Common myeloid progenitor, CD34-positive (primary cell): ENCODE measurements at places on chromosomes 6 and 20.
A peak's percentile ranks its signal among the peaks of the same experiment; 100 is the strongest.

DNA sequence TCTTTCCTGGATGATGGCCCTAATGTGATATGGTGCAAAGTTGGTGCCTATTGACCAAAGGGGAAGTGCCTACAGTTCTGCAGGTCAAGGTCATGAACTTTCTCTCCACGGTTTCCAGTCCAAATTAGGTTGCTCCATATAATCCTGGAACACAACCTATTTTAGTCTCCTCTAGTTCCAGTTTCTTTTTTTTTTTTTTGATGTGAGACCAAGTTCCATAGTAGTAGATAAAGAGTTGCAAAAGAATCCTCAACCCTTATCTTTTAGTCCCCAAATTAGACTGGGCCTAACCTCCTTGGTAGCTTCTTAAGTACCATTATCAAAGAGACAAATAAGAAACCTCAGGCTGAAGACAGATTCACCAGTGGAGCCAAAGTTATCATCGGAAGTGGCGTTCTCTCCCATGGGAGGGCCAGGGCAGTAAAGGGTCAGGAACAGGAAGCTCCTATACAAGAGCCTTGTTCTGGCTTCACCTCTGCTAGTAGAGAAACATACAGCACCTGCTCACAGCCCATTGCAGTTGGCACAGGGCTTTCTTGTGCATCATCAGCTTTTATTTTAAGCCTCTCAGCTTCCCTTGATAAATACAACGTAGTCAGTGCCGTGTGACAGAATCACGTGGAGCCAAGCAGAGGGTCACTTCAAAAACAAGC is 132.2 kb upstream of the RREB1 start:
- H3K4me1 ChIP-seq = no peaks in the 10 kb centered on the region
- no peaks in the 10 kb centered on the region for H3K36me3 ChIP-seq
- H3K27me3 ChIP-seq = no peaks in the 10 kb centered on the region

GRCh38 chr6:12968839-12969558 is 252.4 kb downstream of the PHACTR1 start:
- H3K27ac ChIP-seq = no peak overlapping the region
- H3K27me3 ChIP-seq = no peaks in the 10 kb centered on the region
- DNase-seq = no peak
- H3K4me3 ChIP-seq = no peak overlapping the region

- H3K4me3 ChIP-seq = no peak overlapping the region
- H3K27ac ChIP-seq = no peak overlapping the region
- no peaks in the 10 kb centered on the region for H3K36me3 ChIP-seq
- H3K27me3 ChIP-seq = no peaks in the 10 kb centered on the region
These were observed 68.5 kb upstream of the FOXO3 start for GRCh38 chr6:108492131-108492766.

GRCh38 chr20:64077541-64077875 is 1.8 kb downstream of the RGS19 start:
- H3K4me3 ChIP-seq = peak overlapping the region; percentile 58
- H3K36me3 ChIP-seq = peaks cover 38% of the 10 kb centered on the region
- no peak for DNase-seq
- H3K27me3 ChIP-seq = no peaks in the 10 kb centered on the region
- peaks cover 71% of the 10 kb centered on the region for H3K4me1 ChIP-seq

DNA sequence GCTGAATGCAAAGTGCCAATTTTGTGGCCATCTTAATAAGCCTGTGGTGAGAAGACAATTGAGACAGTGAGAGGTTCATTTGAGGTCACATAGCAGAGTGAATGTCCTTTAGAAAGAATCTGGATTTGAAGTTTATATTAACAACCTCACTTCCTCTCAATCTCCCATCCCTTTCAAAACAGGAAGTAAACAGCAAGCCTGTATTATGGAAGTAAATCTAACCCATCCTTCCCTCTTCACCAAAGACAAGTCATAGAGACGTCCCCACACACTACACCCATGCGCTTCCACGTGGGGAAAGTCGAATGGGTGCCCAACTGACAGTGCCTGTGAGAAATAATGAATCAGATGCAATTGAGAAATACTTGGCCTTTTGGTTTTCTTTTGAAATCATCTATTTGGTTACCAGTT is 28.8 kb upstream of the CCND3 start:
- no peaks in the 10 kb centered on the region for H3K27me3 ChIP-seq
- peaks cover 7% of the 10 kb centered on the region for H3K4me1 ChIP-seq
- no peaks in the 10 kb centered on the region for H3K36me3 ChIP-seq
- no peak overlapping the region for H3K27ac ChIP-seq
- no peak overlapping the region for H3K4me3 ChIP-seq

DNA sequence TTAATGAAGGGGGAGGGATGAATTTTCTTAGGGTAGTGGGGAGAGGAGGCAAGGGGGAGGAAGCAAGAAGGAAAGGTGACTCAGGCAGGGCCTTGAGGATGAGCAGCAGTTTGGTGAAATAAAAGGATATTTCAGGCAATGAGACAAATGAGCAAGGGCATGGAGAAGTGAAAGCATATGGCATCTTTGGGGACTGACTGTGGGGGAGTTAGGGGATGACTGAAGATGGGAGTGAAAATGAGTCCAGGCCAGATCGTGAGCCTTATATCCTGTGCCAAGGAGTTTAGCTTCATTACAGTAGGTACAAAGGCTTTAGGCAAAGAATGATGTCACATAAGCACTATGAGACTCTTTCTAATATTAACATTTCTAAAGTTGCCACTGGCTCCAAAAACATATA is 51.9 kb downstream of the ILRUN start:
- H3K27ac ChIP-seq = no peak overlapping the region
- DNase-seq = no peak
- H3K4me3 ChIP-seq = no peak overlapping the region
- peaks cover 8% of the 10 kb centered on the region for H3K36me3 ChIP-seq
- no peaks in the 10 kb centered on the region for H3K27me3 ChIP-seq
- H3K4me1 ChIP-seq = no peaks in the 10 kb centered on the region

GRCh38 chr20:23147964-23148730 is 62.0 kb upstream of the CD93 start:
- peak; percentile 87 for DNase-seq
- no peak overlapping the region for H3K27ac ChIP-seq
- no peak overlapping the region for H3K4me3 ChIP-seq
- H3K27me3 ChIP-seq = no peaks in the 10 kb centered on the region
- H3K36me3 ChIP-seq = no peaks in the 10 kb centered on the region

DNA sequence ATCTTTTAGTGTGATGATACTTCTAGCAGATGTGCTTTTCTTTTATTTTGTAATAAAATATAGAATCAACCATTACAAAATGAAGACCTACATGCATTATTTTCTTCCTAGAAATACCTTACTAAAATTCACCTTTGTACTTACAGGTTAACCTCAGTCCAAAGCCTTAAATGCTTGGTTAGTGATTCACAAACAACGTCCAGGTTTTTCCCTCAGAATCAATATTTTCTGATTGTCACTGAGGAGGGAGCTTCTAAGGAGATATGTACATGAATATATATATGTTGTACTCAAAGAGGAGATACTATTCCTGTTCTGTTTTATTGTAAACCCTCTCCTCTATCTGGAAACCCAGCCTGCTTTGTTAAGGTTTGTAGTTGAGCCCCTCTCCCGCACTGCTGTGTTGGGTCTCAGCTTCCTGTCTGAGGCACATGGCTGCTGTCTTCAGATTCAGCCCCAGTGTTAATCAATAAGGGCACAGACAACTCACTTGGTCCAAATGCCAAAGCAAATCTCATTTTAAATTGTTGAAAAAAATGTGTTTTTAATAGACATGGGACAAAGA is 33.9 kb upstream of the HS3ST5 start:
- no peaks in the 10 kb centered on the region for H3K4me1 ChIP-seq
- no peak overlapping the region for H3K4me3 ChIP-seq
- H3K27me3 ChIP-seq = no peaks in the 10 kb centered on the region
- H3K27ac ChIP-seq = no peak overlapping the region

GRCh38 chr20:60304931-60305330 is 346.7 kb downstream of the CDH26 start:
- no peaks in the 10 kb centered on the region for H3K36me3 ChIP-seq
- no peak for DNase-seq
- H3K4me3 ChIP-seq = no peak overlapping the region
- H3K4me1 ChIP-seq = no peaks in the 10 kb centered on the region
- H3K27ac ChIP-seq = no peak overlapping the region
- peaks cover 18% of the 10 kb centered on the region for H3K27me3 ChIP-seq

DNA sequence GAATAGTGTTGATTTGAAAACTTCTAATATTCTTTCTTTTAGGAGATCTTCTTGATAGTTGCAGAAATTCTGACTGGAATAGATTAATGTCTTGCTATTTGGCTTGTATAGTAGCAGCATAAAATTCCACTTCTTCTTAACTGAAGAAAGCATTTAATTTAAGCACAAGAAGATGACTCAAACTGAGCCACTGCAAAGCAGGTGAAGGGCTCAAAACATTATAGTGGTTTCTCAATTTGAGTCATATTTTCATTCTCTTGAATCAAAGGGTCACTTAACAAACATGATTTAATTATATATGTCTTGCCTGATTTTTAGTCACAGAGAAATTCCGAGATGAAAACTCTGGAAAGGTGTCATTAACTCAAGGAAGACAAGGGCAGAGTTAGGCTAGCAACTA is 239.3 kb downstream of the ZNF217 start:
- H3K4me3 ChIP-seq = no peak overlapping the region
- peaks cover 2% of the 10 kb centered on the region for H3K27me3 ChIP-seq
- no peaks in the 10 kb centered on the region for H3K36me3 ChIP-seq
- H3K4me1 ChIP-seq = no peaks in the 10 kb centered on the region

DNA sequence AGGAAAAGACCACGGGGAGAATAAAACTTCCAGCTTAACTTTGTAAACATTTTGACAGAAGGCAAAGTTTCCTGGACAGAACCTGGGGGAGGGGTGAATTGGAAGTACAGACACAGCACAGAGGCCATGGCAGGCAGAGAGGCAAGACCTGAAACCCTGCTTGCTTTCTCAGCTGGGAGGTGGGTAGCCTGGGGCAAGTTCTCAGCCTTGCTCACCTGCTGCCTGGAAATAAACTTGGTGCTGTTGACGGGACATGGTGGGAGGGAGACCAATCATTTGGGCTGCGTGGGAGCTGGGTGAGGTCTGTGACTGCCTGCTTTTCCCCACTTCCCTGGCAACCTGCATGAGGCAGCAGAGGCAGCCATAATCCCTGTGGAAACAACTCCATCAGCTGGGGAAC is 221.3 kb downstream of the MOXD1 start:
- no peaks in the 10 kb centered on the region for H3K36me3 ChIP-seq
- H3K27me3 ChIP-seq = no peaks in the 10 kb centered on the region
- no peaks in the 10 kb centered on the region for H3K4me1 ChIP-seq
- DNase-seq = no peak
- H3K4me3 ChIP-seq = no peak overlapping the region

- H3K27ac ChIP-seq = no peak overlapping the region
- DNase-seq = no peak
- no peaks in the 10 kb centered on the region for H3K4me1 ChIP-seq
These were observed 66.9 kb upstream of the MC3R start for GRCh38 chr20:56181583-56181982.

GRCh38 chr20:24685736-24686135 is 216.3 kb downstream of the SYNDIG1 start:
- no peaks in the 10 kb centered on the region for H3K36me3 ChIP-seq
- H3K4me3 ChIP-seq = no peak overlapping the region
- no peaks in the 10 kb centered on the region for H3K27me3 ChIP-seq

- H3K4me3 ChIP-seq = no peak overlapping the region
- no peaks in the 10 kb centered on the region for H3K36me3 ChIP-seq
- peaks cover 3% of the 10 kb centered on the region for H3K27me3 ChIP-seq
- H3K27ac ChIP-seq = no peak overlapping the region
- no peaks in the 10 kb centered on the region for H3K4me1 ChIP-seq
These were observed 38.9 kb downstream of the SNRNP48 start for GRCh38 chr6:7628909-7629308.

DNA sequence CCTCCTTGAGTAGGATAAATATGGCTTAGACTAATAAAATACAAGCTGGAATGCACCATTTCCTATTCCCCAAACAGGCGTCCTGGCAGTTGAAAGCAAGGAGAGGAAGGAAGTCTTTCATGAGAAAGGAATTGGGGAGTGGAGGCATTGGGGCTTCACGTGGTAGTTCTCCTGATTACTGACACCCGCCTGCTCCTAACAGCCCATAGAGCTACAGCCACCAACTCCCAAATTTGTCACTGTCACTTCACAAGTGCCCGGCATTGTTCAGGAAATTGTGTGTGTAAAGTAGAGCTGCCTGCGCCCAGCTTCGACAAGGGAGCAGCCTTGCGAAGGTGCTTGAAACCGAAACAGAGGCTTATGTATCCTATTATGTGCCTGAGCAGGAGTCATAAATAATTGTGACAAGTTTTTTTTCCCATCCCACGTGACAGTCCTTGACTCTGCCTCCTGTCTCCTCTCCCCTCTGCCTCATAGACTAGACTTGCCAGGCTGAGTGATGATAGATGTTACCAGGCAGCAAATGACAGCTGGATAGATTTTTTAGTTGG is 301.7 kb upstream of the ZFP64 start:
- H3K27ac ChIP-seq = peak overlapping the region; percentile 4
- H3K4me3 ChIP-seq = peak overlapping the region; percentile 44
- no peaks in the 10 kb centered on the region for H3K36me3 ChIP-seq
- H3K4me1 ChIP-seq = peaks cover 10% of the 10 kb centered on the region
- H3K27me3 ChIP-seq = no peaks in the 10 kb centered on the region

DNA sequence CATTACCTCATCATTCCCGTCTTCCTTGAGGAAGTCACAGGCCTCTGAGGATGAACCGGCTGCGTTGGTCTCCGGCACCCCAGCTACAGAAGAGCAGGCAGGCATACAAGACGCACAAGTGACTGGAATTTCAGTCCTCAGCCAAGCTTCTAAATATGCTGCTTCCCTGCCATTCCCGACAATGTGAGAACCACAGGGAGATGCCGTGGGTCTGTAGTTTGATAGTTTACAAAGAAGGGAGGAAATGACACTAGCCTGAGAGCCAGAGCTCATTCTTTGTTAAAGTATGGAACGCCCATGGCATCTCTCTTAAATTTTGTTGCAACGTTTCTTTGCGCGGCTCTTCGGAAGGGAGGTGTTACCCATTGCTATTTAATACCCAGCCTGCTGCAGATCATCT is 25.7 kb downstream of the HEBP2 start:
- no peaks in the 10 kb centered on the region for H3K4me1 ChIP-seq
- no peaks in the 10 kb centered on the region for H3K36me3 ChIP-seq
- no peak for DNase-seq
- no peaks in the 10 kb centered on the region for H3K27me3 ChIP-seq
- no peak overlapping the region for H3K27ac ChIP-seq
- no peak overlapping the region for H3K4me3 ChIP-seq

GRCh38 chr20:916825-917224 is 691 bp upstream of the ANGPT4 start:
- no peak overlapping the region for H3K27ac ChIP-seq
- no peak for DNase-seq
- H3K36me3 ChIP-seq = no peaks in the 10 kb centered on the region

DNA sequence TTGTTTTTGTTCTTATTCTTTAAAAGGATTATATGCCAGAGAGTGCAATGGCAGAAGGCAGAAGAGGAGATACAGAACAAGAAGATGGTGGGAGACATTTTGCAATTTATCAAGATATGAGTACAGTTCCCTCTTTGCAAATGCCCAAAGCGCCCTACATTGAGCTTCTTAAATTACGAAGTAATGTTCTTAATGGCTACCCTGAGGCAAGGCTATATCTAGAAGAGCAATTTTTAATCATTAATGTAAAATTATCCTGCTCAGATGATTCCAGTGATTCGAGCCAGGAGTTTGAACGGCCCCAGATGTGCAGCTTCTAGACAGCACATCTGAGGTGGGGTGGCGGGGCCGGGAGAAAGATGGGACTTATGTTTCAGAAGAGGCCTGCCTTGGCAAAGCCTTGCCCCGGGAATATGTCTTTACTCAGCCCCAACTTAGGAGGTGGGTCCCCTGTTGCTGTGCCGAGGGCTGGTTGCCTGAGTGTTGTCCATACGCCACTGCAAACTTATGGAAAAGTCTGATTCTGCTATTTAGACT is 84.9 kb upstream of the MLN start:
- H3K27ac ChIP-seq = no peak overlapping the region
- no peak overlapping the region for H3K4me3 ChIP-seq
- no peaks in the 10 kb centered on the region for H3K27me3 ChIP-seq
- no peak for DNase-seq
